Esophagus squamous epithelium (tissue), 5 donors: ENCODE measurements at places on chromosomes 7 and 10.

GRCh38 chr10:12617191-12618175 lies 268.1 kb downstream of the CAMK1D start:
- DNase-seq = no peak

DNA sequence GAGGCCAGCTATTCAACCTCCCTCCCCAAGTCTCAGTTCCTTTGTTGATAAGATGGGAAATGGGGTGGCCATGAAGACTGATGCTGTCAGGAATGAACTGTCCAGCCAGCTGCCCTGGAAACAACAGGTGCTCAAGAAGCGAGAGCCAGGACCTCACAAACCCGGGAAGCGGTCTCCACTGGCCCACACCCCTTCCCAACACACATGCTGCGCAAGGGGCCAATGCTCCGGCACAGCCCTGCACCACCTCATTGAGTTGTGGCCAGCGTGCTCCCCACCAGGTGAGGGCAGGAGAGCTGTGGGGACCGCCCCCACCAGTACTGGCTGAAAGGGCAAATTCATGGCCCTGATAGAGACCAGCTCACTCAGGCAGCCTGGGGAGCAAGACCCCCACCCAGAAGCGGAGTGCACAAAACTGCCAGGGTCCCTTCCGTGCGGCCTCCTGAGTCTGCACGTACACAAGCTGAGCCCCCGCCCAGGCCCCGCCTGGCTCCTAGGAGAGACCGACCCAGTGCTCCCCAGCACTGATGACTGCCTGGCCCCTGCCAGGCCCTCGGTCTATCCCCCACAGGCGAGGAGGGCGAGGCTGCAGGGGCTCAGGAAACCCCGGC lies 216.6 kb downstream of the MAD1L1 start:
- DNase-seq = no peak

DNA sequence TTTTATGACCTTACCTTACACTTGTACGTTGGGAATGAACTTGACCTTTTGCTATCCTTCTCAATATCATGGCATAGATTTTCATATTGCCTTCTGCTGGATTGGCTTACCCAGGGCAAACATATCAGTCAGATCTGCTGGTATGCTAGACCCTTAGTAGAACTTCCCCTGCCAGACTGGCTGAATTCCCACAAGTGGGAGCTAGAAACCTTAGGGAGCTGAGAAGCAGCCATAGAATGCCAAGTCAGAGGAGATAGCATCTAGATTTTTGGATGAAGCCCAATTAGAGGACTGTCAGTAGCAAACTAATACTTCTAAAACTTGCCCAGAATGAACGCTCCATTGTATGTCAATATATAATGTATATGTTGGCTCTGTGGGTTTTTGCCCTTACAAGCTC lies 385.0 kb downstream of the NXPH1 start:
- DNase-seq = no peak

GRCh38 chr7:111756687-111757178 lies 194.4 kb upstream of the IMMP2L start:
- no peak for DNase-seq

- DNase-seq = no peak
These were observed 165.2 kb downstream of the HERPUD2 start for GRCh38 chr7:35529713-35530112.

DNA sequence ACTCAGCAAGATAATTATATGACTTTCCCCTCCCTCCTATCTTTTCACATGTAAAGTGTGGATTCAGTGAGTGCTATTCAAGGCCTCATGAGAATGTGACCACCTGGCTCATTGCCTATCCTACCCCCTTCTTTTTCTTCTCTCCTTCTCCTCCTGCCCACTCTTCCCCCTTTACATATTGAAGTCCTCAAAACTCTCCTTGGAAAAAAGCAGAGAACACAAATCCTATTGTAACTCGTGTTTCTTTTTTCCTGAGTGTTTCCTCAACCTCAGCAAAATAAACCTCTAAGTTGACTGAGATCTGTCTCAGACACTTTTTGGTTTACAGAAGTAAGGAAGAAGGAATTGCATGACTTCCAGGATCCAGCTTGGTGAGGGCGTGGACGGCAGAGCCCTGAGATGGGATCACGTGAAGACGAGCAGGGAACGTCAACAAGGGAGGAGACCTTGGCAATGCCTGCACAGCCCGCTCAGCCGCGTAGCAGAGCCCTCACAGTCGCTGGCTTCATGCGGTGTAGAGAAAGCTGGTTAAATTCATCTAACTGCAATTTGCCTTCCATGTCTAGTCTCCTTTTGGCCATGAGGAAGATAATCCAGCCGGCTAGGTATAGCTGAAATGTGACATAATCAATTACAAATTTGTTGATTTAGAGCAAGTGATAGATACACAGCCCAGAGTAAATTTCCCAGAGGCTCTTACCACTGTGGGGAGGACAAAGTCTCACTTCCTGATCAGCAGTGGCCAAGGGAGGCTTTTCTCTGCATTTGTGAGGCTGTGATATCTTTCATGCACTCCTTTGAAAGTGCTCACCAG lies 75.7 kb downstream of the LYZL2 start:
- DNase-seq = no peak

- DNase-seq = no peak
These were observed 20.3 kb upstream of the DNA2 start for GRCh38 chr10:68492118-68492517.
